ENCODE measurements at places on chromosomes 4 and X.

GRCh38 chr4:120939693-120940092, 17.2 kb upstream of the PRDM5 start:
- no peak for DNase-seq

- no peak for DNase-seq
Measured at GRCh38 chr4:94575652-94576051, 123.9 kb downstream of the PDLIM5 start.

- no peak for DNase-seq
Measured at GRCh38 chr4:84151574-84151973, 347.5 kb downstream of the NKX6-1 start.

DNA sequence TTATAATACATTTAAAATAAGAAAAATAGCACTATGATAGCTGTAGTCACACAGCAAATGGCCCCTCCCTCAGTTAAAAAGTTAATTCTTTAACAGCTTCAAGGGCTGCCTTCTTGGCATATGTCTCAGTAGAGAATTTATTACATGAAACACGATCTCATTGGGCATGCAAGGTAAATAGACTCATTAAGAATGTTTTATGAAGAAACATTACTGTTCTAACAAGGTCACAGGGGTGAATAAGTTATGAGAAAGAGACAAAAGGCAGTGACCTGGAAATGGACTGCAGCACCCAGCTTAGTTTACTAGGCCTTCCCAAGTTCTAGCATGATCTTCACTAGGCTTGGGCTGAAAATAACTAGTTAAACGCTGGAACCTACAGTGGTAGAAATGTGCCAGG, 277.7 kb downstream of the NR3C2 start:
- no peak for DNase-seq

- no peak for DNase-seq
Measured at GRCh38 chrX:84170931-84171330, 17.1 kb downstream of the RPS6KA6 start.

All from CD4-positive, alpha-beta T cell treated with Interleukin-21 for 1 hour (primary cell).